ENCODE measurements at places on chromosomes 3 and 15.

DNA sequence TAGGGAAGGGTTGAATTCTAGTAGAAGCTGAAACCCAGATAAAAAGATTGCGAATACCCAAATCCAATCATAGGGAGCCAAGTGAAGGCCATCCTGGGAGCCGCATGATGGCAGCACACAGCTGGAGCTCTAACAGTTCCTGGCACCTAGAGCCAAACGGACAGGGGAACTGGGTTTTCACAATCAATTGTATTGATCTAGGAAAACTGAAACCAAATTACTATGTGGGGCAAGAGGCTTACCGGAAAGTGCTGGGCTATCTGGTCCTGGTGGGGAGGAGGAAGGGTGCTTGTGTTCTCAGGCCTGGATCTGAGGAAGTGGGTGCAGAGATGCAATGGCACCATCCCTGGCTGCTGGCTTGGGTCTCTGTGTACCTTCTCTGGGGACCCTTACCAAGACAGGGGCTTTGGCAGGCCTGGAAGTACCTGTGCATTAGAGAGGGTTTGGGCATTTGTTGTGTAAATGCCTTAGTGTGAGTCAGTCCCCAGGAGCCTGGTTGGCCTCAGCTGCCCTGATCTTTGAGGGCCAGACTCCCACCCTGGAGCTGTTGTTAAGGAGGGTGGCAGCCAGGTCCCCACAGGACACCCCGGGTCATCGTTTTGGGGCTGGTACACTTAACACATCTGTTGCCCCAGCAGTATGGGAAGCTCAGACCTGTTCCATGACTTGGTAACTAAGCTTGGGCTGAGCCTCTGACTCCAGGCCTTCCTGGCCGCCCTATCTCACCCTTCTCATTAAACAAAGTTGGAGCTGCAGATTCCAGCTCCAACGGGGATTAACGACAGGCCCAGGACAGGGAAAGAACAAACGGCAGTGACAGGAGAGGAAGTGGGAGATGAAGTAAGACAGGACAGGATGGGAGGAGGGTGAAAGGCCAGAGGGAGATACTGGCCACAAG, 8.9 kb upstream of the FURIN start:
- DNase-seq, result no peak

DNA sequence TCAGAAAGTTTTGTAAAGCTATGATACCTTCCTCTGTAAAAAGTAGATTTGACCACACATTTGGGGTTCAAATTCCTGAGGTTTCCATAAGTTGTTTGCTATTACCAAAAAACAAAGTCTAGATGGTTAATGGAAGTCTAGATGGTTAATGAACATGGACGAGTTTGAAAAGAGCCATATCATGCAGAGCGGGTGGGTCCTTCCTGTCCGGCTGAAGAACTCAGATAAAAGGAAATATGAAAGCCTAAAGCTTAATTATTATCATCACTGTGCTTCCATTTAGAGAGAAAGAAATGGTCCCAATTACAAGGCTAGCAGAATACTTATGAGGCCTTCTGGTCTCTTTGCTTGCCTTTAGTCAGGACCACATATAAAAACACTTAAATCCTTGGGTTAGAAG, 132.1 kb upstream of the SATB1 start:
- DNase-seq, result no peak

GRCh38 chr15:70278644-70279043, 180.9 kb upstream of the TLE3 start:
- no peak for DNase-seq

GRCh38 chr3:186171521-186171920, 62.6 kb upstream of the ETV5 start:
- no peak for DNase-seq

DNA sequence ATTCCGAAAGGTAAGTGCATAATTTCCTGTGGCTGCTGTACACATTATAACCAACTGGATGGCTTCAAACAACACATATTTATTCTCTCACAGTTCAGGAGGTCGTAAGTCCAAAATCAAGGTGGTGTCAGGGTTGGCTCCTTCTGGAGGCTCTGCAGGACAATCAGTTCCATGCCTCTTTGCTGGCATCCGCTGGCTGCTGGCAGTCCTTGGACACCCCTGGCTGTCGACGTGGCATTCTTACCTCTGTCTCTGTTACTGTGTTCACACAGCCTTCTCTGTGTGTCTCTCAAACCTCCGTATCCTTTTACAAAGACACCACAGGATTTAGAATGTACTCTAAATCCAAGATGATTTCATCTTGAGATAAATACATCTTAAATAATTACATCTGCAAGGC, 398.8 kb upstream of the ATP10A start:
- no peak for DNase-seq

DNA sequence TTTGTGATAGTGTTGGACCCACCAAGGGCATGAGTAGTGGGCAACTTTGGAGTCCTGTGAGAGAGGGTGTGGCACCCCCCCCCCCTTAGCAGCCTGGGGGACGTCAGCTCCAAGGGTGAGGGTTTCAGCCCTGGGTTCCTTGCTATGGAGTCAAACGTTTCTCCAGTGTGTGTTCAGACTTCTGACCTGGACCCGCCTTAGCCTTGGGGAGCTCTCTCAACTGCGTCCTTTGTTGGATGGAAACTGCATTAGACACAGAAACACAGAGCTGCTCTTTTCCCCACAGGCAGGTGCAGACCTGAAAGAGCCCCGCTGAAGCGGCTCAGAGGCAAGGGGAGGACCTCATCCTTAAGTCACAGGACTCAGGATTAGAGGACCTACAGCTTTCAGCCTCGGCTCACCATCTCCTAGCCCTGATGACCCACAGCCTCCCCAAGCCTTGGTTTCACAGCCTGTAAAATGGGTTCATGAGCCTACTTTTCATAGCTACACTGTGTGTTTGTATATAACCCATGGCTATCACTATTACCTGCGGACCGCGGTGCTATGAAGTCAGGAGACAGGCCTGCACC, 19.9 kb downstream of the ZNF710 start:
- DNase-seq, result no peak

- no peak for DNase-seq
These were observed 17.5 kb downstream of the CHRM5 start for GRCh38 chr15:33985751-33986150.

GRCh38 chr3:185649414-185649813, 63.3 kb downstream of the SENP2 start:
- DNase-seq, result no peak

DNA sequence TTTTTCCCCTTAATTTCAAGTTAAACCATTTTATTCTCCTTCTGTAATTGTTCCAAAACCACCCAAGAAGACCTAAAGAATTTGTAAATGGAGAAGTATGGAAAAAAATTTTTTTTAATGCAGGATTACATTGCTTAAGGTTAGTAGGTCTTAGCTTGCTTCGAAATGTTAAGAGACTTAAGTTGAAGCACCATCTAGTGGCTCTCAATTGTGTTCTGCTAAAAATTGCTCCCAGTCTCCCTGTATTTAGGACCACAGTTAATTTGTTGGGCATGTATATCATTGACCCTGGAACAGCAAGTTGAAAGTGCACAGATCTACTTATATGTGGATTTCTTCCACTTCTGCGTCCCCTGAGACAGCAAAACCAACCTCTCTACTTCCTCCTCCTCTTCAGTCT, 32.4 kb downstream of the CD200R1L start:
- no peak for DNase-seq

GRCh38 chr3:76694063-76694462, 345.8 kb upstream of the ROBO2 start:
- no peak for DNase-seq

DNA sequence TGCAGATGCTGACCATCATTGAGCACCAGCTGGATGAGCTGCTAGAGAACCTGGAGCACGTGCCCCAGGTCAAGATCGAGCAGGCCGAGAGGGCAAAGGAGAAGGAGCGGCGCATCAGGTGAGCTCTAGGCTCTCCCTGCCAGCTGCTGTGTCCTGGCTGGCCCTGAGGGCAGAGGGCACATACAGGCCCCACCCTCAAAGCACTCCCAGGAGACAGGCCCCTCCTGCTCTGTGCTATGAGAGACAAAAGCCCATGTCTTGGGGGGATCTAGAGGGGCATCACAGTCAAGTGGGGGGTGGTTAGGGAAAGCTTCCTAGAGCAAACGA, 39.5 kb downstream of the CFAP100 start:
- DNase-seq, result no peak

GRCh38 chr15:23035964-23036566, 3.3 kb downstream of the TUBGCP5 start:
- DNase-seq, result no peak

DNA sequence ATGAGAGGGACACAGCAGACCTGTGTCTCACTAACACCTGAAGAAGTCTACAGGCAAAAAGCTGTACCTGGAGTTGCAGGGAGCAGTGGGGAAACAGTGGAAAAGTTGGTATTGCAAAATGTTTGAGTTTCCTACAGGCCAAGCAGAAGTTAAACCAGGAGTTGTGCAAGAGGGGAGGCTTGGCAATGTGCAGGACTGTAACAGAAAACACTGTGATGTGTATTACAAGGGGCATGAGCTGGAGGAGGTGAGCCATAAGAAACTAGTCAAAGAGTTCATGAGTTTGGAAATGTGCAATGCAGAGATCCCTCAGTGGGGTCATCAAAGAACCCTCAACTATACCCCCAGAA, 47.1 kb upstream of the SERPINI2 start:
- no peak for DNase-seq

- DNase-seq, result no peak
These were observed 506.3 kb downstream of the ROBO2 start for GRCh38 chr3:77546246-77546645.

- peak; percentile 14 for DNase-seq
These were observed 190.6 kb downstream of the SHQ1 start for GRCh38 chr3:72657666-72658065.
